Right cardiac atrium (tissue), 5 donors: ENCODE measurements at places on chromosomes 6 and 20.
A peak's percentile ranks its signal among the peaks of the same experiment; 100 is the strongest.

- DNase-seq: peak; percentile 64
These were observed at the start of gene BMP7 for GRCh38 chr20:57266291-57267157. Gene BMP7, minus strand, starts transcription at chr20:57266641. Its CDS starts 519 bp downstream, at chr20:57266122.

DNA sequence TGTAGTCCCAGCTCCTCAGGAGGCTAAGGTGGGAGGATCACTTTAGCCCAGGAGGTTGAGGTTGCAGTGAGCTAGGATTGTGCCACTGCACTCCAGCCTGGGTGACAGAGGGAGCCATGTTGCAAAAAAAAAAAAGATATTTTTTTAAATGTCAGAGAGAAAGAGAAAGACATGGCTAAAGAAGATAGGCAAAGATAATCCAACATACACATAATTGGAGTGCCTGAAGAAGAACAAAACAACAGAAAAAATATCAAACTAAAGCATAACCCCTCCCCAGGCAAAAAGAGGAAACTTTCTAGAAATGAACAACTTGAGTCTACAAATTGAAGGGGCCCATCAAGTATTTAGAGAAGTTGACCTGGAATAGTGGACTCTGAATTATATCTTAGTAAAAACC, 14.0 kb upstream of the GRM4 start:
- no peak for DNase-seq

GRCh38 chr6:1329708-1330107, 17.8 kb downstream of the FOXQ1 start:
- no peak for DNase-seq

- DNase-seq: peak; percentile 13
These were observed 1.0 kb downstream of the COL20A1 start for GRCh38 chr20:63293871-63294535.
